ENCODE measurements at places on chromosomes 6 and 20. TPM values are rescaled to one million over a fixed set of nuclear protein-coding genes. Genes with fewer than 3 reads are reported as not detected.

TRIM40 gene
- total RNA-seq = not detected

SLC35D3 gene
- total RNA-seq = not detected

ULBP1 gene
- 0.06 TPM for total RNA-seq

BTNL2 gene
- total RNA-seq = not detected

BCAS1 gene
- total RNA-seq = not detected

MOCS1 gene
- 18.9 TPM for total RNA-seq

CLPSL2 gene
- not detected for total RNA-seq

CALHM4 gene
- total RNA-seq = not detected

PRL gene
- total RNA-seq = not detected

CABLES2 gene
- 3.6 TPM for total RNA-seq

TNXB gene
- total RNA-seq = 35.8 TPM

FOXP4 gene
- 7.8 TPM for total RNA-seq

RSPO3 gene
- 0.50 TPM for total RNA-seq

AVP gene
- total RNA-seq = not detected

CRISP2 gene
- total RNA-seq = not detected

HLA-F gene
- 13.2 TPM for total RNA-seq

CCN6 gene
- total RNA-seq = not detected

PACRG gene
- total RNA-seq = not detected

PSORS1C2 gene
- total RNA-seq = not detected

MAS1 gene
- 0.05 TPM for total RNA-seq

TOMM34 gene
- total RNA-seq = 21.6 TPM

Measured in cardiac ventricle fibroblast (primary cell).